ENCODE measurements at places on chromosomes 3 and 15. TPM values are rescaled to one million over a fixed set of nuclear protein-coding genes. Genes with fewer than 3 reads are reported as not detected.

The FAM107A gene
- total RNA-seq: 27.5 TPM

The PPP1R14D gene
- not detected for total RNA-seq

The A4GNT gene
- total RNA-seq: not detected

The CD47 gene
- total RNA-seq: 26.0 TPM

The FURIN gene
- total RNA-seq: 126 TPM

GRCh38 chr3:78734048-78734637 is 1033.7 kb downstream of the ROBO1 start:
- no peak overlapping the region for H3K4me3 ChIP-seq
- H3K4me1 ChIP-seq: peaks cover 6% of the 10 kb centered on the region
- no peak overlapping the region for H3K27ac ChIP-seq
- H3K27me3 ChIP-seq: no peaks in the 10 kb centered on the region
- DNase-seq: no peak
- H3K36me3 ChIP-seq: no peaks in the 10 kb centered on the region

- H3K27ac ChIP-seq: no peak overlapping the region
- H3K4me3 ChIP-seq: no peak overlapping the region
- H3K36me3 ChIP-seq: no peaks in the 10 kb centered on the region
Observed at GRCh38 chr3:72756900-72757299, 91.3 kb downstream of the SHQ1 start.

DNA sequence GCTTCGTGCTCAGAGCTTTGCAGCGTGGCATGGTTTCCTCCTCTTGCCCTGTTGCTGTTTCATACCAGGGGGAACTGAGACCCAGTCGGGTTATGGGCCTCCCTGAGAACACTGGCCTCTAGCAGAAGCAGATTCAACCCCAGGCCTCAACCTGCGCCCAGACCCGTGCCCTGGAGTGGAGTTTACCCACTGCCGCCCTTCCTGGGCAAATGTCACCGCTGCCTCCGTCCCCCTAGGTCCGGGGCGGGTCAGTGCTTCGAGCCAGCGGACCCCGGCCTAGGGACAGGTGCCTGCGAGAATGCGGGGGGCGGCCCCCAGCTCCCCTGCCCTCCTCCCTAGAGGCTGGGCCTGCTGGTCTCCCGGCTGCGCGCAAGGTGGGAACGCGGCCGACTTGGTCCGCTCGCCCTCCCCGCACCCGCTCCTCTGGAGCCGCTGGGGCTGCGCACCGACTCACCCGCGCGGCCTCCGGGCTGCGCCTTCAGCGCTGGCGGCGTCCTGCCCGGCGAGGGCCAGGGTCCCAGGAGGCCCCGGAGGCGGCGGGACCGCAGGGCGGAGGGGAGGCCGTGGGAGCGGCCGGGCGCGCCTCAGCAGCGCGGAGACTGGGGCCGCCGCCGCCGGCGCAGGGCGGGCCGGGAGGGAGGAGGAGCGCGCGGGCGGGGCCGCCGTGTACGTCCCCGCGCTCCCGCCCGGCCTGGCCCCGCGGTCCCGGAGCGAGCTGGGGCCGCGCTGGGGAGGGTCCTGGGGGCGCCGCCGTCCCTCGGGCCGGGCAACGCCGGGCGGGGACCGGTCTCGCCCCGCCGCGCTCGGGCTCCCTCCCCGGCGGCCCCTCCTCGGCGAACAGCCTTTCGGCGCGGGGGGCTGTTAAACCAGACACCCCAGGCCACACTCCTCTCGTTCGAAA is at the start of gene PIGZ:
Gene PIGZ (minus strand): TSS at position 601 of the 901 bp plus-strand sequence. CDS start 16,802 bp downstream, outside the sequence.
- peaks cover 9% of the 10 kb centered on the region for H3K4me1 ChIP-seq
- H3K4me3 ChIP-seq: peak within 1 kb of the TSS; percentile 78
- no peaks in the 10 kb centered on the region for H3K36me3 ChIP-seq
- H3K27me3 ChIP-seq: no peaks in the 10 kb centered on the region
- H3K27ac ChIP-seq: peak within 1 kb of the TSS; percentile 77
- no peak for DNase-seq

GRCh38 chr3:162586591-162586990 is 1090.0 kb downstream of the OTOL1 start:
- no peaks in the 10 kb centered on the region for H3K36me3 ChIP-seq
- H3K4me1 ChIP-seq: no peaks in the 10 kb centered on the region
- no peaks in the 10 kb centered on the region for H3K27me3 ChIP-seq
- no peak overlapping the region for H3K4me3 ChIP-seq

GRCh38 chr3:179682426-179683080 is 29.7 kb downstream of the USP13 start:
- no peak for DNase-seq
- peak overlapping the region; percentile 90 for H3K27ac ChIP-seq
- no peaks in the 10 kb centered on the region for H3K27me3 ChIP-seq
- H3K4me1 ChIP-seq: peaks cover 30% of the 10 kb centered on the region

DNA sequence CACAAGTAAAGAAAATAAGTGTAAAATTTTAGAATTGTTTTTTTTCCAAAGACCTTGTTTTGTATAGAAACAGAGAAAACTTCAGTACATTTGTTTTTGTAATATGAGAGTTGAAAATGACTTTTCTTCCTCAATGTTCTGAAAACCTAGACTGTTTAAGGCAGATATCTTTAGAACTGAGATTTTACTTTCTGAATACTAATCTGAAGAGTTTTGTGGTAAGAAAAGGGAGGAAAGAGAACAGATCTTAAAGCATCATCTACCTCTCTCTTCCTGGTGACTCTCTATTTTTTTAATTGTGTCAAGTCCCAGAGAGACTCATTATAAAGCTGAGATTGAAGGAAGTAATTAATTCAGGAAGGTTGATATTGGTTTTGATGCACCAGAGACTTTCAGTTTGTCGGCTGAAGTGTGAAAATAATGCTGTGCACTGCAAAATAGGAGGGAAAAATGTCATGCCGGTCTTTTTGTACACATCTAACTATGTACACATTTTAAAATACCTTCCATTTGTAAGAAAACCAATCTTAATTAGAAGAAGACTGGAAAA is 142.1 kb upstream of the NAALADL2 start:
- no peak overlapping the region for H3K27ac ChIP-seq
- no peaks in the 10 kb centered on the region for H3K4me1 ChIP-seq
- DNase-seq: no peak
- H3K27me3 ChIP-seq: no peaks in the 10 kb centered on the region
- no peaks in the 10 kb centered on the region for H3K36me3 ChIP-seq
- no peak overlapping the region for H3K4me3 ChIP-seq
